ENCODE measurements at places on chromosomes 6 and 20.

DNA sequence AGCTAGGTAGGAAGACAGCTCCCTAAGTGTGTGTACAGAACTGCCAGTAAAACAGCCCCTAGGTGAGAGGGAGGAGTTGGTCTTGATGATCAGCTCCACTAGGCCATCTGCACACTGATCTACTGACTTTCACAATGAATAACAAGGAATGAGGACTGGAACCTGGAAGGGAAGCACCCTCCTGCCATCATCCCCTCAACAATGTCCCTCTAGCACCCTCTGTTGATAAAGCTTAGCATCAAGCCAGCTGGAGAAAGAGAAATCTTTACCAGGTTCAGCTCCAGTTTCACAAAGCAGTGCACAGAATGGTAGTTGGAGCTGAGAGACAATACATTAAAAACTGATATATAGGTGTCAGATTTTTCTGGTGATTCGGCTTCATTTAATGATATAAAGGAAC lies 57.2 kb upstream of the IRAK1BP1 start:
- DNase-seq = no peak

- DNase-seq = no peak
These were observed 12.3 kb downstream of the MTCH1 start for GRCh38 chr6:36973647-36974046.

- no peak for DNase-seq
These were observed 3.2 kb upstream of the PPP1R3G start for GRCh38 chr6:5081955-5082354.

- no peak for DNase-seq
These were observed 27.9 kb downstream of the GFRA4 start for GRCh38 chr20:3635346-3635745.

DNA sequence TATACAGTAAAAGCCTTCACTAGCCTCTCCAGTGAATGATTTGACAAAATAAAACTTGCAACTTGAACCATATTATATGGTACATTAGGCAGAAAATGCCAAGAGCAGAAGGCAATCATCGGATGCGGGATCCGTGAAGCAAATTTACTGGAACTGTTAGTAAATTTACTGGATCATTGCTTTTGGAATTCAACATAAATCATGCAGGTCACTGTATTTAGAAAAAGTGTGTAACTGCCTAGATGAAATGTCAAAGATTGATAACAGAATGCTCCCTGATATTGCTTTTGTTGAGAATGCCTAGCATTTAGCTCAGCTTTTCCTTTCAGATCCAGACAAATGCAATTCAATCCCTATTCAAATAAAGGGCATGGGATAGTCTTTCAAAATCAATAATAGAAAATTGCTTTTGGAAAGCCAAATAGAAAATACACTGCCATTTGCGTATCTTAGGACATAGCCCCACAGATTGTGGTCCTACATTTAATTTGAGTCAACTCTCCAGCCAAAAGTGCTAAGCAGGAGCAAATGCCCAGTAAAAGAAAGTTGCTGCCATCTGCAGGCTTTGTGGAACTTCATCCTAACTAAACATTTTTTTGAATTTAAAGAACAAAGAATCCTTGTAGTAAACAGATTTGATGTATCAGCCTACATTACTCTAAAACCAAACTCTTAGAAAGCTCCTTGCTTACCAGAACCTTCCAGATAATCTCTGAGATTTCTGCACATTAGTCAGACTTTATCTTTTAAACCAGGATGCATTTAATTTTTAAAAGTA lies 109.5 kb upstream of the HSF2 start:
- no peak for DNase-seq

- no peak for DNase-seq
These were observed 104.9 kb upstream of the CEP162 start for GRCh38 chr6:84332139-84333034.

DNA sequence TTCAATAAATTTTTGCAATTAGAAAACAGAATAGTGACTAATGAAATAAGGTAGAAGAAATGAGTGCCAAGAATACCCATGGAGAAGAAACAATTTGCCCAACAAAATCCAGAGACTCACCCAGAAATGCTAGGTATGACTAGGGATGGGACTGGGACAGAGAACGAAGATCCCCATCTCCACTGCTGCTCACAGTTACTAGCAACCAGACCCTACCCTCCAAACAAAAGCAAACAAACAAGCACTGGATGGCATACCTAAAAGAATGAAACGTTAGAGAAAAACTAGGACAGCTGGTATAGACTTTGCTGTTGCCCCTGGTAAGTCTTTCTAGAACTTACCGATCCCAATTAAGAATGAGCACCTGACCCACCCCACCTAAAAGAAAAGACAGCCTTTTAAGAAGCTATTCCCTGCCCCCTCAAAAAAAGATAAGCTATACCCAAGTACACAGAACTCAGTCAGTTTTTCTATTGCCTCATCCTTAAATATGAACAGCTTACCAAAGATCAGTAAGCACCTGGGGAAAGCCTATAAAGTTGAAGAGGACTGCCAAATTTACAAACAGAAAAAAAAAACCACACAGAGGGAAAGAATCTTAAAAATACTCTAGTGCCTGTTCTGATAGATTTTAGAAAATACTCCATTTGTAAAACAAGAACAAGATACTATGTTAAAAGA lies 31.7 kb downstream of the REPS1 start:
- no peak for DNase-seq

- DNase-seq = no peak
These were observed 99.3 kb upstream of the MRPS10 start for GRCh38 chr6:42316981-42317380.

GRCh38 chr6:96304997-96305396 lies 216.6 kb upstream of the UFL1 start:
- no peak for DNase-seq

DNA sequence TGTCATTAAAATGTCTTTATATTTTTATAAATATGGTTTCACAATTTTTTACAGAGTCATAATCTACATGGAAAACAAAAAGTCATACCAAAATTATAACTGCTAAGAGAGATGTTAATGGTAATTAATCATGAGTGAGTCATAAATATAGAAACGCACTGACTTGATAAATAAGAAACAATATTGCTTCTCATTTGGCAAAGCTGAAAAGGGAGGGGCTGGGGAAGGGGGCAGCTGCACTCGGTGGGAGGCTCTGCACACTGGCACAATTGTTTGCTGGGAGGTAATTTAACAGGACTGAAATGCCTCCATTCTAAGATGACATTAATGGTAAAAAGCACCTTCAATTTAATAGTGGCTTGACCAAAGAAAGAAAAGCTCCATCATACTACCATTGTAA lies 133.3 kb upstream of the AGPAT4 start:
- DNase-seq = no peak

DNA sequence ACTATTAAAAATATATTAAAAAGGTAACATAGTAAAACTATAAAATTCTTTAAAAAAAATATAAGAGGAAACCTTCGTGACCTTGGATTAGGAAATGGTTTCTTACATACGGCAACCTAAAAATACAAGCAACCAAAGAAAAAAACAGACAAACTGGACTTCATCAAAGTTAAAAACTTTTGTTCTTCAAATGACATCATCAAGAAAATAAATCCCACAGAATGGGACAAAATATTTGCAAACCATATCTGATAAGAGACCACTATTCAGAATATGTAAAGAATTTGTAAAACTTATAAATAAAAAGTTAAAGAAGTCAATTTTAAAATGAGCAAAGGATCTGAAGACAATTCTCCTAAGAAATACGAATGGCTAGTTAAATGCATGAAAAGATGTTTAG lies 110.0 kb downstream of the ATG5 start:
- DNase-seq = no peak

GRCh38 chr6:36954262-36954931 lies at the start of gene PI16:
TSS of gene PI16 (plus strand) at chr6:36954738. CDS start at chr6:36954761, 23 bp downstream.
- no peak for DNase-seq

DNA sequence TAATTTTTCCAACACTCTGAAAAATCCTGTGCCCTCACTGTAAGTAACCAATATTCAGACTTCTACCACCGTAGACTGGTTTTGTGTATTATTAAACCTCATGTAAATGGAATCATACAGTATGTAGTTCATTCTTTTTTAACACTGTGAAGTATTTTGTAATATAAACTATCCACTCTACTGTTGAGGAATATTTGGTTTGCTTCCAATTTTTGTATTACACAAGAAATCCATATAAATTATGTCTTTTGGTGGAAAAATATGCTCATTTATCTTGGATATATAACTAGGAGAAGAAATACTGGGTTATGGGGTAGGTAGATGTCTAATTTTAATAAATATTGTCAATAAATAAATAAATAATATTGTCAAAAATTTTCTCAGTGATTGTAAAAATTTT lies 116.8 kb downstream of the CHD6 start:
- DNase-seq = no peak

DNA sequence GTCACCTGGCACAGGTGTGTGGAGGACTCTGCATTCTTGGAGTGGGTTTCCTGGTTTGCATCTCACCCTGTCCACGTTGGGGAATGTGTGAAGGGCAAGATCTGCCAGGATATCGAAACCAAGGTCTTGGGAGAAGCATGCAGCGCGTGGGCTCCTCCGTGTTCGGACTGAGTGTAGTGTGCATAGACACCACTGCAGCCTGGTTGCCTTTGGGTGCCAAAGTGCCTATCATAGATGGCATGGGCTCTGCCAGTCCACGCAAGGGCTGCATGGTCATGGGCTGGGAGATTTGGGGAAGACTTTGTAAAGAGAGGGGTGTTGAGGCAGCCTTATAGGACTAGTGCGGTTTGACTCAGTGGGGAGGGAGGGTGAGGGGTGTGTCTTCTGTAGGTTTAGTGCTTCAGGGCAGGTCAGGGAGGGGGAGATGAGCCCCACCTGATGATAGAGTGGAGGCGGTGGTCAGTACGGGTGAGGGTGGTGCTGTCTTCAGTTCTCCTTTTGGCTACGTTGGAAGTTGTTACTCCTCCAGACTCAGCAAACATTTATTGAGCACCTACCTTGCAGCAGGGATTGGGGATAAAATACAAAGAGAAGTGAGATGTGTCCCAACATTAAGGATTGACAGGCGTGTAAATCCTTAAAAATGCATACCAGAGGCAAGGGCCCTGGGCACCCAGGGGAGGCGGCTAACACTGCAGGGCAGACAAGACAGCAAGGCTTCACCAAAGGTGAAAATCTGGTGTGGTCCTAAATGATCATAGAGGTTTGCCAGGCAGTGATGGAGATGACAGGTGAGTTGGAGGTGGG lies 28.3 kb downstream of the DUSP22 start:
- no peak for DNase-seq

GRCh38 chr6:16244869-16245451 lies 6.6 kb downstream of the GMPR start:
- no peak for DNase-seq

- DNase-seq = no peak
These were observed 18.7 kb downstream of the KIF25 start for GRCh38 chr6:168016176-168016620.

- no peak for DNase-seq
These were observed 69.3 kb downstream of the TOX2 start for GRCh38 chr20:43983904-43984361.

GRCh38 chr6:32081168-32081990 lies 27.8 kb downstream of the TNXB start:
- DNase-seq = peak; percentile 88

DNA sequence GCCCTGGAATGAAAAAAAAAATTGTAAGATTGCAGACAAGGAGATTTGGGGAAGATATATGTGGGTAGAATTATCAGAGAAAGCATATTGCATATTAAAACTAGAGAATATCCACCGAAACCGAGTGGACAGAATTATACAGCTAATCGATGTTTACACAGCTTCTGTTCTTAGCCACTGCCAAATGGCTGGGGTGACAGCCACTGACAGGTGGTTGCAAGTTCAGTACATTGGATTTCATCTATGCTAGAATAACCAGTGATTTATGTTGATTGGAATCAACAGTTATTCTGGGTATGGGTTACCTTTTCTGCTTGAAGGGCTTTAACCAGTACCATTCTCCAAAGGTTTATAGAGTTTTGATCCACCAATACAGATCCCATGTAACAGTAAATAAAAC lies 48.4 kb upstream of the THEMIS start:
- DNase-seq = no peak

- no peak for DNase-seq
These were observed 5.6 kb downstream of the RAB23 start for GRCh38 chr6:57216235-57217101.

- no peak for DNase-seq
These were observed 242.9 kb downstream of the TBX18 start for GRCh38 chr6:84521511-84521910.

DNA sequence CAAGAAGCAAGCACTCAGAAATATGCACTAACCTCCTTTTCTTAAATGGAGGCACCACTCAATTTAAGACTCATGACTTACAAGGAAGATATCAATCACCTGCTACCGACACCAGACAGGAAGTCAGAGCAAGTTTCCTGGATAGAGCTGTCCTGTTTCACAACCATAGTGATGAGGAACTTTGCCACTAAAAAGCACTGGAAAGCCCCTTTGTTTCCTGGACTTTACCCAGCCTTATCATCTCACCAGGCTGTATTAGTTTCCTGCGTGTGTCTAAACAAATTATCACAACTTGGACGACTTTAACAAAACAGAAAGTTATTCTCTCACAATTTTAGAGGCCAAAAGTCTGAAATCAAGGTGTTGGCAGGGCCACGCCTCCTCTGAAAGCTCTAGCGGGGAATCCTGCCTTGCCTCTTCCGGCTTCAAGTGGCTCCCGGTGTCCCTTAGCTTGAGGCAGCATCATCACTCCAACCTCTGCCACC lies 253.8 kb upstream of the STXBP5 start:
- no peak for DNase-seq

DNA sequence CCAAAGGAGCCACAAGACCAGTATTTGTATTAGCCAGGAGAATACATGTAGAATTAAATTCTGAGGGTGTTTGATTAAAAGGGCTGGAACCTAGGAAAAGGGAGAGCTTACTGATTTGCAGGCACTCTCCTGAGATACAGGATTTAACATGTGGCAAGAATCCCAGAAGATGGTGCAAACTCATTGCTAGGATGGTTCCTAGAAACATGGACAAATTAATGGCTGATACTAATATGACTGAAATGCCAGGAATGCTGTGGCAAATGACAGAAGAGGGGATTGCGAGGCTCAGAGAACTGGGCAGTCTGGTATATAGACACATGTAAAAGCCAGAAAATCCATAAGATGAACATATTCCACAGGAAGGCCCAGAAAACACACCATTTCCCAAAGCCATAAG lies 118.1 kb downstream of the RWDD2A start:
- DNase-seq = no peak

- DNase-seq = no peak
These were observed 105.2 kb downstream of the TFAP2A start for GRCh38 chr6:10309457-10310329.

GRCh38 chr6:13297391-13297790 lies 30.9 kb downstream of the TBC1D7 start:
- no peak for DNase-seq

- DNase-seq = peak; percentile 53
These were observed 13.8 kb downstream of the RNF144B start for GRCh38 chr6:18400831-18401446.

DNA sequence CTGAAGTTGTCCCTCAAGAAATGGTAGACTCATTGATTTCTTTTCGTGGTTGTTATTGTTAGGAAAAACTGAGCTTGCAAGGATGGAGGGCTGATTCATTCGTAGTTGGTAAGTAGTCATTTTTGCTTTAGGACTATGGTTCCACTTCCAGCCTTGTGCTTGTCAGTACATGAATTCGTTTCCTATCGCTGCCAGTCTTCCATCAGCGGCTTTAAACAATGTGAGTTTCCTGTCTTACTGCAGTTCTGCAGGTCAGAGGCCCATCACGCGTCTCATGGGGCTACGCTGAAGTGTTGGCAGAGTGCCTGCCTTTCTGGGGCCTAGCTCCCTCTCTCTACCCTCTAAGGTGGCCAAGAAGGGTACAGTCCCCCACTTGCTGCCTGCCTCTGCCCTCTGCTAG lies 11.4 kb upstream of the MDFI start:
- no peak for DNase-seq

GRCh38 chr20:53941680-53942471 lies 128.5 kb downstream of the BCAS1 start:
- no peak for DNase-seq
